NCI-H2107 (cell line): ENCODE measurements at places on chromosomes 7 and 10.
A peak's percentile ranks its signal among the peaks of the same experiment; 100 is the strongest.

GRCh38 chr10:5949009-5949759 is 28.2 kb downstream of the IL15RA start:
- peak; percentile 4 for DNase-seq

DNA sequence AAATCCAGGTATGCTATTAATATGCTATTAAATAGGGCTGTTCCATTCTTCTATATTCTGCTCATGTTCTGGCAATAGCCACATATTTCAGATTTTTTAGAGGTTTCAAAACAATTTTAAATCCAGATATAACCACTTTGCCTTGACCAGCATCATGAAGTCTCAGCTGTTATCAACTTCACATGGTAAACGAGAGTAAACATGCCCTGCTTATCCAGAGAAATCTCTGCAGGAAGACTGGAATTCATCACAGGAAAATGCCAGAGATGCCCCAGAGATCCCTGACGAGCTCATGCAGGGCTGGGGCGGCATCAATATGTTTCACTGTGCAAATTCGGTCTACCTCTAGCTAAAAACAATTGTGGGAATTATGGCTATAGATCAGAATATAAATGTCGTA is 126.5 kb downstream of the FANK1 start:
- DNase-seq: no peak

DNA sequence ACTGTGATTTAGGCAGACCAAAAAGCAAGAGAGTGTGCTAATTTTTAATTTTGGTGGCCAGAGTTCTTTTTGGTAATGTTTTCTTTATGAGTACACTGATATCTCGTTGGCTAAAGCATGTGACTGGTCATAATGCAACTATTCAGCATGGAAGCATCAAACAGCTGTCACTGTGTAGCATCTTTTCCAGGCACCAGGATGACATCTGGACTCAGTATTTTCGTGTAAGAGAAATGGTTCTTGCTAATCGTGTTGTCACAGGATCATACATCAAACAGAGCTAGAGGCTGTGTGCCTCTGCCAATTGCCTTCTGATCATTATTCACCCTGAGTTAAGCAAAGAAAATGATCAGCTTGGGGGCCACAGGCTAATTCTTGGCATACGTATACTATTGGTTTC is 118.9 kb downstream of the SND1 start:
- no peak for DNase-seq

DNA sequence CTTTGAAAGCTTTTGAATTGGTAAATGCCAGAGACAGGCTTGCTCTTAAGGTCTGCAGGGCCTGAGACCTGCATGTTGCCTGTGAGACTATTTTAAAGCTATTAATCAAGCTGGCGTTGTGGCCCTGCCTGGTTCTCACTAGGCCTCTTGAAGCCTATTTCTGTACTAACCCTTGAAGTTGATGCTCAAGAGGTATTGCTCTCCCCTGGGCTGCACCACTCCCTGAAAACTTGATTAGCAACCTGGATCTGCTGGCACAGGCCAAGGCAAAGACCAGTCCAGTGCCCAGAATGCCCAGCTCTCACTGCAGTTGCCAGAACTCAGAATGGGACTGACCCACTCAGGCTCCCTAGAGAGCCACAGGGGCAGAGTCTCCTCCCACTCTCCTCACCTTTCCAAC is 220.0 kb upstream of the MEOX2 start:
- DNase-seq: no peak
